ENCODE measurements at places on chromosomes 1 and 21.

DNA sequence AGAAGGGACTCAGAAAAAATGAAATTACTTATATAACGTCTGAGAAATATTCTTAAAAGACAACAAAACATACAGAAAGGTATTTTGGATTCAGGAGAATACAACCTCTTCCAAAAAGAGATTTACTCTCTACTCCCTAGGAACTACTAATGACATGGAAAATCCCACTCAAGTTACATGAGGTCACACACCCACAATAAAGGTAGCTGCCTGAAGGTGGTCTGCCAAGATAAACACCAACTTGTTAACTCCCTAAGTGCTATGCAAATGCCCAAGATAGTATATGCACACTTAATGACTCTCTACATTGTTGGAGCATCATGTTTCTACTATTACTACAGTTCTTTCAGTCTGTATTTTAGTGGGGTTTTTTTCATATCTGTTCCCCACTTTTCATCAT lies 26.5 kb downstream of the RERE start:
- DNase-seq = no peak

DNA sequence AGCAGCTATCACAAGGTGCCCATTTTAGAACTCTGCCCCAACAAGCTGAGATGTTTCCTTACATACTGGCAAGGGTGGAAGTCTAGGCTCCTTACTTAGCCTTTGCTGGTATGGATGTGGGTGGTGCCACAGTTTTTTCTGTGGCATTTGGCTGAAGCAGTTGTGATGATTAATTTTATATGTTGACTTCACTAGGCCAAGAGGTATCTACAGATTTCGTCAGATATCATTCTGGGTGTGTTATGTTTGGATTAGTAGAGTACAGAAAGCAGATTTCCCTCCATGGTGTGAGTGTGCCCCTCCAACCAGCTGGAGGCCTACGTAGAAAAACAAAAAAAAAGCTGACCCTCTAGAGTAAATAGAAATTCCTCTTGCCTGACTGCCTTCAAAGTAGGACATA lies 317.0 kb downstream of the BARHL2 start:
- DNase-seq = no peak

DNA sequence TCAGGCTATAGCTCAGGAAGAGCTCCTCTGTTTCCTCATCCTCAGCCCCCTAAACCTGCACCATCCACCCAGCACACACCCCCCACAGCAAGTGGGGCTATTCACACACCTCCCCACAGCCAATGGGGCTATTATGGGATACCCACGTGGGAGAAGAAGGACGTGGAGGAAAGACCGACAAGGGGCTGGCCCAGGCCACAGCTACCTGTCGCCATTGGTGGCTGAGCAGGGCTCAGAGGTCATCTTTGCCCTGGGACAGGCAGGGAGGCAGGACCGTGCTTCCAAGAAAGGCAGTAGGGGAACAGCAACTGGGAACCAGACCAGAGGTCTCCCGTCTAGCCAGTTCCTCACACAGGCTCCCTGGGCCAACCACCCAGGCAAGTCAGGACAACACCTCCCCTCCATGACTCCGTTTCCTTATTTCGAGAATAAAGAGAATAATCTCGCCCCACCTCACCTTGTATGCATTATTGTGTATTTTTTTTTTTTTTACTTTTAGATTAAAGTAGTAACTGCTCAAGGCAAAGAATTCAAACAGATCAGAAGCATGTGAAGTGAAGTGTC lies 92.3 kb upstream of the TARDBP start:
- DNase-seq = no peak

GRCh38 chr1:175364424-175365076 lies 172.0 kb upstream of the KIAA0040 start:
- DNase-seq = no peak

GRCh38 chr21:46017695-46018094 lies 36.1 kb downstream of the COL6A1 start:
- no peak for DNase-seq

DNA sequence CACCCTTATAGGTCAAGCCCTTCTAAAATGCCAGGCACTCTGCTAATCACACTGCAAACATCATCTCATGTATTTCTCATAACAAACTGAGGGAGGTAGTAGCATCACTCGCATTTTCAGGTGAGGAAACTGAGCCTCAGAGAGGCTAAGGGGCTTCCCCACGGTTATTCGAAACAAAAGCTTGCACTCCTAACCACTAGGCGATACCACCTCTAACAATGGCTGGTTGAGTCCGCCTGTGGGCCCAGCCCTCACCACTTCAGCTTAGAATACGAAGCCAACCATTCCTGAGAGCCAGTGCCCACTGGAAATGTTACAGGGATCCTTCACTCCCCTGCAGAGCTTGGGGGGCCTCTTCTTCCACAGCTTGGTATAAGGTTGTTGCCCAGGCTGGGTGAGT lies 65.3 kb upstream of the TENT5C start:
- DNase-seq = no peak

GRCh38 chr1:41365320-41365633 lies 4.0 kb downstream of the FOXO6 start:
- no peak for DNase-seq

- no peak for DNase-seq
Observed at GRCh38 chr1:164858096-164858632, 299.2 kb downstream of the PBX1 start.

GRCh38 chr1:206809504-206810084 lies 37.3 kb upstream of the IL10 start:
- no peak for DNase-seq

- peak; percentile 79 for DNase-seq
Observed at GRCh38 chr1:119675349-119676345, 27.6 kb upstream of the ZNF697 start.

DNA sequence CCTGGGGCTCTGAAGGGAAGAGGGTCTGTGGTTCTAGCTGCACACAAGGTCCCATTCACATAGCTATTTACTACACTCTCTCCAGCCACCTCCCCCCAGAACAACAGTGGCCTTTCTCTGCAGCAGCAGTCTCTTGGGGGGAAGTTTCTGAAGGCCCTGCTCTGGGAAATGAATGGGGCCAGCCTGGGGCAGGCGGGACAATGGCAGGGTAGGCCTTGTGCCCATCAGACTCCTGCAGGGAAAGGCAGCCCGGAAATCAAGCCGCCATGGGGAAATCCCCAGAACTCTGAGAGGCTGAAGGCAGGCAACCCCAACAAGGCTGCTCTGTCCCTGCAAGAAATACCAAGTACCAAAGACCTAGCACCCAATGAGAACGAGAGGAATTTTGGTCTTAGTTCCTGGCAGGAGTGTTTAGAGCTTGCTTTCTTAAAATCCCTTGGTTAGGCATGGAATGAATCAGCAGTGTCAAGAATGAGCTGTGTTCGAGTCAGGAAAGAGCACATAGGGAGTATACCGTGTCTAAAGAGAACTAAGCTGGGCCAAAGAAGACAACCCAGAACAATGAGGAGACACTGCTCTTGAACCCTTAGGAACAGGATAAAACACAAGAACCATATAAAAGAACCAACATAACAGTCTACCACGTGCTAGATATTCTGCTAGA lies 11.3 kb downstream of the ARHGEF11 start:
- DNase-seq = no peak

DNA sequence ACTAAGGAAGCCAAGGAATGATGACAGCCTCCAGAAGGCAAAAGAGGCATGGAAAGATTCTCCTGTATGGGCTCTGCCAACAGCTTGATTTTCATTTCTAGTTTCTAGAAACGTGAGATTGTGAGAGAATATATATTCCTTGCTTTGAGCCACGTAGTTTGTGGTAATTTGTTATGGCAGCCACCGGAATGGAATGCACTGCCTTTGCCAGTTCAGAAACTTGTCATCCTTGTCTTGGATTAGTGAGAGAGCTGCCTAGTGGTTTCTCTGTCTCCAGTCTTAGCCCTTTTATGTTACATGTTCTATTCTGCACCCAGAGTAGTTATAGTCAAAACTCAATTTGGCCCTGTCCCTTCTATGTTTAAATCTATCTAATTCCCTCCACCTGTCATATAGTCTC lies 216.0 kb upstream of the PTGFR start:
- DNase-seq = no peak

- peak; percentile 71 for DNase-seq
Observed at GRCh38 chr1:235160383-235160956, 580 bp downstream of the RBM34 start.

GRCh38 chr1:184417916-184418315 lies 31.1 kb downstream of the C1orf21 start:
- no peak for DNase-seq

DNA sequence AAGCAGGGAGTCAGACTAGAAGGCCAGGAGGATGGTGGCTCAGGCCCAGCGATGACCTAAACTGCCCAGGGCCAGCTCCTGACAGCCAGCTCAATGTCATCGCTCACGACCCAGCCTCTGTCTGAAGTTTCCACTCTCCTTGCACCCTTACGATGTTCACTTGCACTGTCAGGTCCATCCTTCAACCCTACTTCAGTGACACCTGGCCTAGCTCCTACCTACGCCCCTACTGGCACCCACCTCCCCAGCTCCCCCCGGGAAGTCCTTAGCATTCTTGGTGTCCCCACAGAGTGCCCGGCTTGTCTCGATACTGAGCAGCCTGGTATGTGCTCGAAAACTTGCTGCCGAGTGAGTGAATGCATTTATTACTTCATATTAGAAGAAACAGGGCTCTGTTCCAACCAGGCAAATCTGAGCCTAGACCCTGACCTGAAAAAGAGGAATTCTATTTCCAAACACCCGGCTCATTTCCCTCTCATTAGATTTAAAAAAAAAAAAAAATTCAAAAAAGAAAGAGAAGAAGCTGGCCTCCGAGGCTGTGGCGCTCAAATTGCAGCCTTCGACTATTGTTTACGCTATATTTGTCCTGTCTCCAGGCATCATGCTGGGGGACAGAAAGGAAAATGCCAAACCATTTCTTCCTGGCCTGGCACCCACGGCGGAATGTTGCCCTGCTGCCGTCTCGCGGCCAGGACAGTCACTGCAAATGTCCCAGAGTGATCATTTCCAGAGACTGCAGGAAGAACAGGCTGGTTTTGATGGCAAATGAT lies 29.8 kb upstream of the LRRC38 start:
- no peak for DNase-seq

GRCh38 chr1:118264343-118264742 lies 79.3 kb upstream of the SPAG17 start:
- DNase-seq = no peak

DNA sequence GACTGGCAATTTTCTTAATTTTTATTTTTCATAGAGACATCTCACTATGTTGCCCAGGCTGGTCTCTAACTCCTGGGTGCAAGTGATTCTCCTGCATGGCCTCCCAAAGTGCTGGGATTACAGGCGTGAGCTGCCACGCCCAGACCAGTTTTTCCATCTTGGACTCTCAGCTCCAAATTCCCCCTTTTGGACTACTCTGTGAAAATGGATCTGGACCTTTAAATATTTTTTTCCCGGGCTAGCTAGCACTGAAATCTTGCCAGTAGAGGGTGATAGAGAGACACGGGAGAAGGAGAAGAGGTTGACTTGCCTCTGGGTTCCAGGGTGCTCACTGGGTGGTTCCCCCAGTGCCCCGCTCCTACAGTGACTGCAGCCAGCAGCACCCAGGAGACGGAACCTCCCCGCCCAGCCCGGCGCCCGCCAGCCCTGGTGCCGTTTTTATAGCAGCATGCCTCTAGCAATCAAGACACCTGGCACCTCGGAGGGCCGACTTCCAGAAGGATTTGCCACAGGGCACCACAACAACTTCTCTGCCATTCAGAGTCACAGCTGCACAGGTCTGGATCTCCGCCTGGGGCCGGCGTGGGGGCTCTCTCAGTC lies 34.7 kb upstream of the SCCPDH start:
- DNase-seq = peak; percentile 38

DNA sequence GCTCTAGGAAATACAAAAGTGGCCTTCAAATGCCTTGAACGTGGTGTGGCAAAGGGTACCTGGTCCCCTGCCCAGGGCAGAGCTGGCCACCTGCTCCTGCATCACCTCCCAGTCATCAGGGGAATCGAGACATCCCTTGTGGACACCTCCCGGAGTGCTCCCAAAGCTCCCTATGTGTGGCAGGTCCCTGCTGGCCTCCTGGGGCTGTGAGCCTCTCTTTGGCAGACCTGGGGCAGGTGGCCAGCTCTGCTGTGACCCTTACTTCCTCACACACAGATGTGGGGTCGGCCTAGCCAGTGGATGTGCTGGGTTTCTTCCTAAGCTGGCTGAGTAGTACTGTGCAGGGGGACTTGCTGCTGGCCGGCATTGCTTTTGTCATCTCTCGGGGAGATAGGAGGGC lies 86.5 kb downstream of the ITPKB start:
- DNase-seq = no peak

DNA sequence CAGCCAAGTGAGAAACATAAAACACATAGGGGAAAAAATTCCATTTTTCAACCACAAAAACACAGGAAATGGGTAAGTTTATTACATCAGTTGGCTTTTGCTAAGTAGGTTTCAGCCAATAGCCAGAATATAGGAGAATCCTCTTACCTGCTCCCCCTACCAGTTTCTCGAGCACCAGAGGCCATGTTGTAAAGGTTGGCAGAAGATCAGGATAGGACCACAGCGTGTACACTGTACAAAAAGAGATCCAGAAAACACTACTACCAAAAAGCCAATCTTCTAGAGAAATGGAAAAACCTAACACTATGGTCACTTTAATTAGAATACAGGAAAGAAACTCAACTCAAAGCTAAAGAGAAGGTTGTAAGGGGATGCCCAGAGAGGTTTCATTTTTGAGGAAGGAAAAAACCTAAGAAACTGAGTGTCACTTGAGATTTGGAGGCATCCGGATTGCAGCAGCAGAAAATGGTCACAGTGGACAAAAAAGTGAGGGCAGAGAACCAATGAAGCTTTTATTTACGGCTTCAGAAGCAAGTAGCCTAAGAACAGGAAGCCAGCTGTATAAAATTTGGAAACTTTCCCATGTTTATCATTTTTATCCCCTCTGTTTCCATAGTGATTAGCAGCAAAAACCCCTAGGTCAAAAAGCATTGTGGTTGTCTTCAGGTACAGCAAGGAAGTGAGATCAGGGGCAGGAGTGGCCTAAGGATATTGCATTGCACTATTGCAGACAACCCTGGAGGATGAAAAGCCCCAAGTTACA lies 2.9 kb downstream of the EIF2D start:
- DNase-seq = no peak

- no peak for DNase-seq
Observed at GRCh38 chr21:44958471-44959191, 18.8 kb downstream of the SLX9 start.

- DNase-seq = no peak
Observed at GRCh38 chr21:24976238-24976637, 631.0 kb downstream of the MRPL39 start.

DNA sequence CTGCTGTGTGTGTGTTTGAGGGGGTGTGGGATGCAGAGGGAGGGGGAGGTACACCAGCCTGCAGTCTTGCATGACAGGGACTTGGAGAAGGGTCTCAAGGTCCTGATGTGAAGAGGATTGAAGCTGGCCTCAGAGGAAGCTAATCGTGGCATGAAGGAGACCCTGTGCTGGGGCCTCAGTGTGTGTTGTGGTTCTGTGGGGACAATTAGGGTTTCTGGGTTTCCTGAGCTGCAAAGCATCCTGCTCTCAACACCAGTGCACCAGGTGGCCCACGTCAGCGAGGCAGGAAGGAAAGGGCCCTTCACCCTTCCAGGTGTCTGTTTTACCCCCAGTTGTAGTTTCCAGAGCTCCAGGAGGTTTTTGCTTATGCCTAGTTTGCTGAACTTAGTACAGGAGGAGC lies 52.8 kb downstream of the TENT5C start:
- DNase-seq = peak; percentile 91

All from thymus (tissue), 14 donors.